HL-60 (cell line): ENCODE measurements at places on chromosomes 16 and 17.
A peak's percentile ranks its signal among the peaks of the same experiment; 100 is the strongest.

DNA sequence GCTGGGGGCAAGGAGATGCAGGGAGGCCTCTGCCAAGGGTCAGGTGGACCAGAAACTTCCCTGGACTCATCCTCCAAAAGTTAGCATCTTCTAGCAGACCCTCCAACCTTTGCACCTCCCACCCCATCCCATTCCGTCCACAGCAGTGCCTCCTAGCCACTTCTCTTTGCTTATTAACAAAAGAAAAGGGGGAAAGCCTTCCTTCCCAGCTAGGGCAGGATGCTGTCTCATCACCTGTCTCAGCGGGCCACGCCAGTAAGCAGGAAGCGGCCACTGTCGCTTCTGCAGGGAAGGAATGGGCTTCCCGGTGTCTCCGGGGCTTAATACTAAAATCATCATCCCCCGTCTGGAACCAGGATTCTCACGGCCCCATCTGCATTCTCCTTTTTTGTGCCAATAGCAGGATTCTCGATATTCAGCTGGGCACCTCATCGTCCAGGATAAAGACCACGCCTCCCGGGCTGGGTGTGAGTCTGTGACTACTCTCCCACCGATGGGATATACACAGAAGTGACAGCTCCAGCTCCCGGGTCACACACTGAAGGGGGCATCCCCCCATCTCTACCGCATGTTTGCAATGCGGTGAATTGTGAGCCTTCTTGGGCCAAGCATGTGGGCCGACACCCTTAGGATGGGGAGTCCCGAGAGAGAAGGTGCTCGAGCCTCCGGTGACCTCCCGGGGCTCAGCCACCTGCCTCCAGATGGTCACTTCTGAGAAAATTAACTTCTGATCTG, 15.5 kb upstream of the RBFOX3 start:
- no peak for DNase-seq

DNA sequence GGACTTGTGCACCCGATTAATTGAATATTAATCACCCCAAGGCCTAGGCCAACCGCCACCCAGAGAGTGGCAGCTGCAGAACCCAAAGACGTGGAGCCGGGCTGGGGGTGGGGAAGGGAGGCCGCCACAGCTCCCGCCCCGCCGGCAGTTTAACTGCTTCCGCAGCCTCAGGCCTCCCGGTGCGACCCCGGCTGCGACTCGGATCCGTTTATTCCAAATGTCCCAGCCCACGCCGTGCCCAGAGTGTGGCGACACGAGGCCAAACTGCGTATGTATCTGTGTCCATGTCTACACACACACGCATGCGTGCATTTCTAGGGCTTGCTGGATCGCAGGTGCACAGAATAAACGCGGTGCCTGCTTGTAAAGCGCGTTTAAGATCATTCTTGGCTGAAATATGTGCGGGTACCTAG, 802 bp upstream of the TOB1 start:
- DNase-seq: peak; percentile 70

GRCh38 chr17:40791111-40791510, 8.6 kb downstream of the KRT28 start:
- no peak for DNase-seq

GRCh38 chr17:19456016-19456927, 45.2 kb downstream of the RNF112 start:
- no peak for DNase-seq

- DNase-seq: no peak
Observed at GRCh38 chr17:81829858-81830257, 3.2 kb downstream of the MCRIP1 start.

DNA sequence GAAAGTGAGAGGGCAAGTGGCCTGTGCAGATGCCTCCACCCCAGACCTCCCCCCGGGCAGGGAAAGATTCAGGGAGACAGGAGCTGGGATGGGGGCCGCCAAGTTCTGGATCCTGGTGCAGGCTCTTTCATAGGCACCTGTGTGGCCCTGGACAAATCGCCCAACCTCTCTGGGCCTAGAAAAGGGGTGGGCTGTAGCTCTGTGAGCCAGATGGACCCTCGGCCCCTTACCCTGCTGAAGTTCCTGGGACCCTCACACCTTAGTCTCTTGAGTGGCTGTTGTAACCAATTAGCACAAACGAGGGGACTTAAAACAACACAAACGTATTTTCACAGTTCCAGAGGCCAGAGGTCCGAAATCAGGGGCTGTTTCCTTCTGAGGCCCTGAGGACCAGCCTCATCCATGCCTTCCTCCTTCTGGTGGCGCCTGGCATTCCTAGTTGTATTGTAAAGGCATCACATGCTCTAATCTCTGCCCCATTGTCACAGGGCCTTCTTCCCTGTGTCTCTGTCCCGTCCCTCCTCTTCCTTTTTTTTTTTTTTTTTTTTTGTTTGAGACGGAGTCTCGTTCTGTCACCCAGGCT, 352.6 kb downstream of the SEC14L1 start:
- DNase-seq: peak; percentile 43

GRCh38 chr17:35295686-35296085, 52.8 kb downstream of the SLFN5 start:
- no peak for DNase-seq

- no peak for DNase-seq
Observed at GRCh38 chr17:57766318-57766943, 21.3 kb upstream of the CCDC182 start.

- no peak for DNase-seq
Observed at GRCh38 chr16:73189136-73189535, 141.2 kb upstream of the ZFHX3 start.

GRCh38 chr17:74923538-74924249, 379 bp upstream of the OTOP2 start:
- DNase-seq: peak; percentile 55

- DNase-seq: no peak
Observed at GRCh38 chr16:84233748-84234147, 6.1 kb downstream of the KCNG4 start.

DNA sequence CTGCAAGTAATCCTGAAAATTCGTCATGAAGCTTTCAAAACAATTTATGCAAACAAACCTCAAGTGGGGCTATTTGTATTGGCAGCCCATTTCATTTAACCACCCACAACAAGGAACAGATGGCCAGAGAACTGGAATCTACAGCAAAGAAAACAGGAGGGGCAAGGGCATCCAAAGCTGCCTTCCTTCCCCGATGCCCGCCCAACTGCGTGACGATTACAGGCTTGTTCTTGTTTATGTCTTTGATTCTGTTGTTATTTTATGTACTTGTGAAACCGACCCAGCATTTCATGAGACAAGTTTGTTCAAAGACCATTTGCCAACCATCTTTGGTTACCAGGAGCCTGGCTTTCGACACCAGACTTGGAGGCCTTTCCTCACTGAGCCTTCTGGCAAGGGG, 59.1 kb upstream of the IRX6 start:
- DNase-seq: no peak

GRCh38 chr17:30187573-30187972, 47.9 kb downstream of the SLC6A4 start:
- DNase-seq: no peak

- DNase-seq: no peak
Observed at GRCh38 chr17:8384801-8385378, 1.9 kb upstream of the RPL26 start.

DNA sequence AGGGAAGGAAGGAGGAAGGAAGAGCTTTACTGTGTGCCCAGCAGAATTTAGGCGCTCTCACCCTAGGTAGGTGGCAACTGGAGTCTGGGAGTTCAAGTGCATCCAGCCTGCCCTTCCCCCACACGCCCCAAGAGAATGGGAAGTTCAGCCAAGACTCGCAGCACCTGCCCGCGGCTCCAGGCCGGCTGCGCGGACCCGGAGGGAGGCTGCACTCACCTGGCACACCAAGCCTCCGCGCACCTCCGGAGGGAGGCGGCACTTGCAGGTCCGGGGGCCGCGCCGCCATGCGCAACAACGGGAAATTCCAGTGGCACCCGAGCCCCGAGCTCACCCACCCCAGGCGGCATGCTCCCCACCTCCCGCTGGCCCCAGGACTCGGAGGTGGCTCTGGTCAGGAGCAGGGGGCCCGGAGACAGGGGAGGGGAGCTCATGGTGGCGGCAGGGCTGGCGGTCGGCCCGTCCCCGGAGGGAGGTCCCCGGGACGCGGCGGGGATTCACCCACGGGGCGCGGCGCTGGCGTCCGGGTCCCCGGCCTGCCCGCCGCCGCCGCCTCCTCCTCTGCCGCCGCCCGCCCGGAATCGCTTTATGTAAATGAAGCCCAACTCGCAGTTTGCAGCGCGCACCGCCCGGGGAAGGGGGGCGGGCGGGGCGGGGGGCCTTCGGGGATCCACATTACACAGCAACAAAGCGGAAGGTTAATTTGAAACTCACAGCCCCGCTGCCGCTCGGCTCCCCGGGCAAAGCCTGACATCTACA, at the start of gene ZFHX3:
Gene ZFHX3, minus strand, starts transcription at position 593 of the 756 bp plus-strand sequence. CDS start 87,983 bp downstream, outside the sequence.
- peak; percentile 63 for DNase-seq

- DNase-seq: no peak
Observed at GRCh38 chr16:1613211-1613622, 1.1 kb downstream of the CRAMP1 start.

GRCh38 chr16:77564791-77565390, 130.1 kb upstream of the ADAMTS18 start:
- DNase-seq: no peak

- DNase-seq: no peak
Observed at GRCh38 chr17:12591021-12591735, 74.5 kb upstream of the MYOCD start.

DNA sequence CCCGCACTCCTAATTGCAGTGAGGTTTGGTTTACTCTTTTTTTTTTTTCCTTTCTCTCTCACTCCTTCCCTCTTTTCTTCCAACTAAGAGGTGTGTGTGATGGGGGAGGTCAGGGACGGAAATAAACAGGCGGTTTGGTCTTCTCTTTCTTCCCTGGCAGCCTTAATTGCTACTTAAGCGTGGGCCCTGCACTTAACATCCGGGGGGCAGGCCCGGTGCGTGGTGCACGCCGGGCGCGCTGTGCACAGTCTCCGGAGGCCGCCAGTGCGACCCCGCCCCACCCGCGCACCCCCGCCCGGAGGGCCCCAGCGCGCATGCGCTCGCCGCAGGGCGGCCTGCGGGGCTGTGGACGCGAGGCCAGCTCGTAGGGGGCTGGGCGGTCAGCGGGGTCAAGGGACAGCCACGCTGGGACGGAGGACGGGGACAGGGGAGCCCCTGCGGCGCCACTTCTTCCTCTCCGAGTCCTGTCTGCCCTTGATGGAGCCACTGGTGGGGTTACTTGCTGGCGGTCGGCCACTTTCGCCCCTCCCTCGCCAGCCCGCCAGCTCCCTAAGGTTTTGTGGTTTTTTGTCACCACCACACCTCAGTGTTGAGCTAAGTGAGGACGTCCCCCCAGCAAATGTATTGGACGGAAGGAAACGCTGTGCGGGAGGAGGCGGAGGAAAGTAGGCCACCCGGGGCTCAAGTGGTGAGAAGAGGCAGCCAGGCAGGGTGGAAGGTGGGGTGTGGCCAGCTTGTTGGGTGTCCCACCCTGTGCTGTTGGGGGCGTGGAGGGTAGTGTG, 120.9 kb downstream of the MRM1 start:
- DNase-seq: peak; percentile 24

DNA sequence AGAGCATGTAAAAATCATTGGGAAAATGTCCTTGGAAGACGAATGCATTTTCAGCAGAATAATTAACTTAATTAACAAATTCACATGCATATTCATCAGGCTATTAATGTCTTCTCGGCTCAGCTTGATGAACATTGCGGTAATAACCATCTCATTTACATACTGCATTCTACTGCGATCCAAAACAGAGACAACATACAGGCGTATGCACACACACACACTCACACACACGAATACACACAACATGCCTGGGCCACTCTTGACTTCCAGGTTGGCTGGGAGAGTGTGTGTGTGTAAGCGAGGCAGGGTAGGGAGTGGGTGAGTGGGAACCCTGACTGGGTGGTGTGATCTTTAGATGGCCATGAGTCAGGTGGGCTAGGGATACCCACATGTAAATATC, 44.7 kb downstream of the NEUROD2 start:
- DNase-seq: no peak

DNA sequence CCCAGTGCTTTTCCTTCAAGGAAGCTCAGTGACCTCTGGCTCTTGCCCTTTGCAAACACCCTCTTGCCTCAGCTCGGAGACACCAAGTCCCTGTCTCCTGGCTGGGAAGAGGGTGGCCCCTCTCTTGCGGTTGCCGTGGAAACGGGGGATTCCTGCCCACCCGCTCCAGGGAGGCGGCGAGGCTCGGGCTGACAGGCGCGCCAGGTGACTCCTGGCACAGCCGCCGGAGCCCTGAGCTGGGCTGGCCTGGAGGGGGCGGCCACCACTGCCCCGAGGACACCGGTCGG, 71.4 kb downstream of the ABR start:
- DNase-seq: no peak

DNA sequence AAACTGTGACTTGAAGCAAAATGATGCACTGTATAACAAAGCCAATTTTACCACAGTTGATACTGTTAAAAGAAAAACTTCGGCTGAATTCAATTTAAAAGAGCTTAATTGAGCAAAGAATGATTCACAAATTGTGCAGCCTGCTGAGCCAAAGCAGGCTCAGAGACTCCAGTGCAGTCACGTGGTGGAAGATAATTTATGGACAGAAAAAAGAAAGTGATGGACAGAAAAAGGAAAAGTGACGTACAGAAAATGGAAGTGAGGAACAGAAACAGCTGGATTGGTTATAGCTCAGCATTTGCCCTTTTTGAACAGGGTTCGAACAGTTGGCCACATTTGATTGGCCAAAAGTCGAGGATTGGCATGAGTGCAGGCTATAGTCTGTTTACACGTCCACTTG, 25.7 kb downstream of the ZSWIM7 start:
- no peak for DNase-seq

- no peak for DNase-seq
Observed at GRCh38 chr16:20064931-20065330, 8.8 kb downstream of the GPR139 start.

- no peak for DNase-seq
Observed at GRCh38 chr17:28917465-28917864, 14.6 kb upstream of the DHRS13 start.

DNA sequence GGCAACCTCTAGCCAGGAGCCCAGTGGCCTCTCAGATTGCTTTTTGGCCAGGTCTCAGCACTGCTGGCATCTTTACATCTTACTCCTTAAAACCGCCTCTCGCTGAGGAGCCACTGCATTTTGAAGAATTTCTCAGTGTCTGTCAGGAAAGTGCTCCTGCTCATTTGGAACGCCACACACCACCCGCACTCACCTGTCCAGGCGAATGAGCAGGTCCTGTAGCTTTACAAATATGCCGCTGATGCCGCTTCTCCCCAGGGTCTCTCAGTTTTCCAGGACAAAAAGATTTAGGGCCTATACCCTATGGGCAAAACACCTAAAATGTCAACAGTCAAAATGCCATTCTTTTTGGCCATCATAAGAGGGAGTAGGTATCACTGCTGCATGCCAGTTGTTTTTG, 22.1 kb downstream of the CYB561 start:
- no peak for DNase-seq

GRCh38 chr17:27502526-27503324, 46.5 kb downstream of the KSR1 start:
- no peak for DNase-seq

DNA sequence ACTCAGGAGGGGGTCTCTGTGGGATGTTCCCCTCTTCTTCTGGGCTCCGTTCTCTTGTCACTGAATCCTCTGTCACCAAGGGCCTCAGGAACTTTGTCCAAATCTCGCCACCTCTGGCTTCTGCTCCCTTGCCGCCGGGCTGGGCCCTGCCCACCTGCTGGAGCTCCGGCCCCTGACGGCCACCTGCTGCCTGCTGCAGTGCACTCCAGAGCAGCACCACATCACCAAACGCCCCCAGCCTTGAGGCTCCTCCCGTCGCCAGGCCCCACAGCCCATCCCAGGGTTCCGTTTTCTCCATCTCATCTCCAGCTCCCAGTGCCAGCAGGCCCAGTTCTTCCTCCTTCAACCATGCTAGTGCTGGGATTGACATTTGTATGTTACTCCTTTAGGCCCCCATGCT, 43.6 kb downstream of the FOXL1 start:
- DNase-seq: no peak
